ENCODE measurements at places on chromosomes 7 and 10.

GRCh38 chr10:73992899-73993788 is 4.8 kb upstream of the VCL start:
- DNase-seq = no peak

DNA sequence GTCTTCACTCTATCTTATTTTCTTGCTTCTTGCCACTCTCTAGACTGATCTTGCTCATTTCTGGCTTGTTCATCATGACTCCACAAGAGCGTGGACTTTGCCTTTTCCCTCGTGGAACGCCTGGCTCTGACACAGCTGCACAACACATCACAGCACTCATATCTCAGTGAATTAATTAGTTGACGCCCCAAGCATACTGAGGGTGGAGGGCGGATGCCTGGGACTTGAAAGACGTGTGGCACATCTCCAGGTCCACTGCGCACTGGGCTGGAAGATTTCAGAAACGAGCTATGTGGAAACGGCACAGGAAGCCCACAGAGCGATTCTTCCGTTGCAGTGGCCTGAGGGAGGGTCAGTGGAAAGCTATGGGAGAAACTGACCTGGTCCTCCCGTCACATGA is 23.6 kb upstream of the PLEKHA1 start:
- DNase-seq = no peak

- no peak for DNase-seq
Measured at GRCh38 chr7:42922017-42922753, 9.8 kb downstream of the PSMA2 start.

DNA sequence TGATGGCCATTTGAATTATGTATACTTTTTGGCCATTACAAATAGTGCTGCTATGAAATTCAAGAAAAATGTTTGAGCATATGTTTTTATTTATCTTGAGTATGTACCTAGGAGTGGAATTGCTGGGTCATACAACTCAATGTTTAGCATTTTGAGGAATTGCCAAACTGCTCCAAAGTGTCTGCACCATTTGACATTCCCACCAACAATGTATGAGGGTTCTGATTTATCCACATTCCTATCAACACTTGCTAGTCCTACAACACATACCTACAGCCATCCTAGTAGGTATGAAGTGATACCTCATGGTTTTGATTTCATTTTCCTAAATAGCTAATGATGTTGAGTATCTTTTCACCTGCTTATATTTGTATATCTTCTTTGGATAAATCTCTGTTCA is 165.5 kb downstream of the NOC3L start:
- no peak for DNase-seq

GRCh38 chr10:15725603-15726002 is 5.9 kb upstream of the ITGA8 start:
- no peak for DNase-seq

DNA sequence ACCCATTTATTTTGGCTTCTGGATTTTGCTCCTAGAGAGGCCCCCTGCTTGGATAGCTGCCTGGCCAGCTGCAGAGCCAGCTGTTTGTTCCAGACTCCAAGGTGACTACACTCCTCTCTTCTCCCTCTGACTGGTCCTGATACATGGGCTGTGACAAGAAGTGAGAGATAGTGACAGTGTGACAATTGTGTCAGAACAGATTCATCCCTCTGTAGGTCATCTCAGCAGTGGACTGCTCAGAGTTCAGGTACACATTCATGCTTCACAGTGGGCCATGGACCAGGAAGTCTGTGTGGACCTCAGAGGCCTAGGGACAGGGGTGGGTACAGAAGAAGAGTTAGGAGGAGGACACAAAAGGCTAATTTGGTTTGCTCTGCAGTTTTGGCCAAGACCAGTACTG is 188.2 kb upstream of the MKLN1 start:
- DNase-seq = no peak

DNA sequence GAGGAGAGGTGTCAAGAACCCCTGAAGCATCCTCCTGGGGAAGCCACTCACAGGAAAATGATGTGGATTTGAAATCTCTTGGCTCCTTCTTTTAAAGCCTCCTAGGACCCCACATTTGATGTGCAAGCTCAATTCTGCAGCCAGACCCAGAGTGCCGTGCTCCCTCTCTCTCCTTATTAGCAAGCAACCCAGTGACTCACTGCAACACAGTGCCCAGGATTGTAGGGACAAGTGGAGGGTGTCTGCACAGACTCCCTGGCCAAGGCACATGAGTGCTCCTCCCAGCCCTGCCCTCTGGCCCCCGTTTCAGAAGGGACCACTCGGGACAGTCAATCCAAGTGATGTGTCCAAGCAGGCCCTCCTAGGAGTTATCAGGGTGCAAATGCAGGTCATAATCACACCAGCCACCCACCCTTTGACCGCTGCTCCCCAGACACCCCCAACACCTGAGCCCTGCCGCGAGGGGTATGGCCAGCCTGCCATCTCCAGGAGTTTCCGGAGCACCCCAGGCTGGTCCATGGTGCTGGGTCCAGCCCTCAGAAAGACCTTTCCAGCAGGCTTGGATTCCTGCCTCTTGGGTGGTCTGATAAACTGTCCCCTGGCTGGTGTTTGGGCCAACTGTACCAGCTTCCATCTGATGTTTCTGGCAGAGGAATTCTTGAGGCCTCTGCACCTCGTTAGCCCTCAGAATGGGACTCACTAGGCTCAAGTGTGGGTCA is 54.5 kb upstream of the CXCL12 start:
- no peak for DNase-seq

DNA sequence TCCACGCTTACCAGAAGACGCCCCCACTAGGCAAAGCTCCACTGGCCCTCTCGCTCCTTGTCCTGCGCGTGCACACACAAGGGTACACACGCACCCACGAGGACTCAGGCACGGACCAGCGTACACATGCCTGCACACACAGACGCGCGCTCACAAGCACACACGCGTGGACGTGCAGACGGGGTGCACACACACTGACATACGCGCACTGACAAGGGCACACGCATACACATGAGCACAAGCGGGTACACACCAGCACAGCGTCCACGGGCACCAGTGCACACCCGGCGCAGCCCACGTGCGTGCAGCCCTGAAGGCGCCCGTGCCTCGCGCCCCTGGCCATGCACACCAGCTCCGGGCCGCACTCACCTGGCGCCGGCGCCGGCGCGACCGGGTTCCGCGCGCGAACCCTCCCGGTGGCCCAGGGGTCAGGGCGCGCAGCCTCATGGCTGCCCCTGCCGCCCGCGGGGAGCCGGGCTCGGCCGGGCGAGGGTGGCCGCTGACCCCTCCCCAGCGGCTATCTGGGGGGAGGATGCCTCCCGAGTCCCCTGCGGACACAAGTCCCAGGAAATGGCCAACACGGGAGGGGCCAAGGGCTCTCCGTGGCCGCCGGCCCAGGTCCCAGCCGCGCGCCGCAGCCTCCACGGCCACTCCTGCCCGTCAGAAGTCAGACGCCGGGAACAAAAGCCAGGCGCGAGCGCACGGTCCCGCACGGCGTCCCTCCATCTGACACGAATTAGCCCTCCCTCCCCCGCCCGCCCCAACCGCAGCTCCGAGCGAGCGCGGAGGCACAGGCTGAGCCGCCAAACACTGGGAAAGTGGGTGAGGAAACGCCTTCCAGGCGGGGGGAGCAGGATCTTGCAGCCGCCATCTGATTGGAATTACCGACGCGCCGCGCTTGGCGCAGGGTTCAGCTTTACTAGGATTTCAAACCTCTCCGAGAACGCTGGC is 45.0 kb downstream of the TNS3 start:
- no peak for DNase-seq

GRCh38 chr7:47520406-47520805 is 61.5 kb downstream of the TNS3 start:
- no peak for DNase-seq

DNA sequence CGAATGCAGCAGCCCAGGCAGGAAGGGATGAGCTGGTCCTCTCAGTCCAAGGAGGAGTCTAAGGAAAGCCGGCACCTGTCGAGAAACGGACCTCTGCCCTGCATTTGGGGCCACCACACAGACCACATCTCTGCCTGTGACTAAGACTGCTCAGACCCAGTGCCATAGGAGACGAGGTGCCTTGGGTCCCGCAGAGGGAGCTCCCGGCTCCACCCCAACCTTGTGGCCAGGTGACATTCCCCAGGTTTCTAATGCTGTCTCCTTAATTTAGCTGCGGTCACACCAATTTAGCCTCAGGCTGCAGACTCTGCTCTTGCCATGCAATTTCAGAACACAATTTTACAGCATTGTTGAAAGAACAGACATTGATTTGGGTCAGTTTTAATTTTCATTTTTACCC is 22.8 kb upstream of the CRHR2 start:
- no peak for DNase-seq

GRCh38 chr7:22292531-22292930 is 64.4 kb downstream of the RAPGEF5 start:
- DNase-seq = peak; percentile 43

GRCh38 chr7:136391371-136391770 is 414.2 kb upstream of the MTPN start:
- DNase-seq = no peak

DNA sequence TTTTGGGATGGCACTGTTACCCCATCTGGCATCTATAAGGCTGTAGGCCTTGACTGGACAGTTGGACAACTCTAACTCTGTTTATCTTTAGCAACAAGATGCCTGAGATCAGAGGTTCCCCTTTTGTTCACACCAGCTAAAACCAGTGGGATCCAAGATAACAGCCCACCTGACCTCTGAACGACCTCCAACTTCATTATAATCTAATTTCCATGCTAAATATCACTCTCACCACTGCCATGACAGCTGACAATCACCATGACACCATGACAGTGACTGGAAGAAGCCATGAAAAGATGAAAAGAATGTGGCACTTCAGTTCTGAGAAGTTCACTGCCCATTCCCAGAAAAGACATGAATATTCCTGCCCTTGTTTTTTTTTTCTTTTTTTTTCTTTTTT is 281.4 kb upstream of the TAC1 start:
- no peak for DNase-seq

DNA sequence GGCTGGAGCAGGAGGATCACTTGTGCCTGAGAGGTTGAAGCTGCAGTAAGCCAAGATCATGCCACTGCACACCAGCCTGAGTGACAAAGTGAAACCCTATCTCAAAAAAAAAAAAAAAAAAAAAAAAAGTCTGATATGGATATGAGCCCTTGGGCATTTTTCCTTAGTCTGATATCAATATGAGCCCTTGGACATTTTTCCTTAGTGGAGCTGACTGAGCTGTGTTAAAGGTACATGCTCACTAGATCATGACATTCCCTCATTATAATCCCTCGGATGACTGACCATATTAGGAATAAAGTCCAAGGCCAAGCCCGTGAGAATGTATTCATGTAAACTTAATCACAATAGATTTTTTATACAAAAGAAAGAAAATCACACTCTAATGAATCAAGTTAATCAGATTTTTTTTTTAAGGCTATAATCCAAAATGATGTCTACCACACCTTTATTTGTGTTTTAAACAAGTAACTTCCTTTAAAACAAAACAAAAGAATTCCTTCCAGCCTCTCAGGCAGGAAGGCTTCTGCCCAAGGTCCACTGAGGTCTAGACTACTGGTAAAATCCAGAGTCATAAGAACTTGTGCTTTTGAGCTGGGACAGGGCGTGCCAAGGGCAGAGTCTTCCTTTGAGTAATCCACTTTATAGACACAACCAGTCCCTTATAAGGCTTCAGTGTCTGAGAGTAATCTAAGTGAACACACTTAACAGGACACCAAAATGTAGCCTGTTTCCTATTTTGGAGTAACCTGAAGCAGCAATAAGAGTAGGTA is 5.5 kb downstream of the PPA1 start:
- no peak for DNase-seq

GRCh38 chr10:128063736-128064107 is 62.5 kb downstream of the MKI67 start:
- no peak for DNase-seq

- DNase-seq = no peak
Measured at GRCh38 chr10:116096526-116096925, 176.5 kb downstream of the GFRA1 start.

DNA sequence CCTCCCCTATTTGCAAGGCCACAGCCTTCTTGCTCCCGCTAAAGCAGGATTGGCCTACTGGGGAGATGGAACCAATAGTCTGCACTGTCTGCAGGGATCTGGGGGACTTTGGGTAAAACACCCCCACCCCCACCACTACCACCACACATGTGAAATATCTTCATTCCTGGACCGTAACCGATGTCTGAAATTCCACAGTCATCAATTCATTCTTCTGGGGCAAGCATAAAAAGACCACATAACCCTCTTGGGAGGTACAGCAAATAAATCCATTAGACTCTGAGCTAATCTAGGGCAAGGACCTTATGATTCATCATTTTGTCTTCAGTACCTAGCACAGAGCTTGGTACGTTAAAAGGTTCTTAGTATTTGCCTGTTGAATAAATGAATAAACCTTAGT is 307.8 kb downstream of the GPAM start:
- no peak for DNase-seq

- no peak for DNase-seq
Measured at GRCh38 chr10:69772933-69773704, 28.6 kb upstream of the COL13A1 start.

DNA sequence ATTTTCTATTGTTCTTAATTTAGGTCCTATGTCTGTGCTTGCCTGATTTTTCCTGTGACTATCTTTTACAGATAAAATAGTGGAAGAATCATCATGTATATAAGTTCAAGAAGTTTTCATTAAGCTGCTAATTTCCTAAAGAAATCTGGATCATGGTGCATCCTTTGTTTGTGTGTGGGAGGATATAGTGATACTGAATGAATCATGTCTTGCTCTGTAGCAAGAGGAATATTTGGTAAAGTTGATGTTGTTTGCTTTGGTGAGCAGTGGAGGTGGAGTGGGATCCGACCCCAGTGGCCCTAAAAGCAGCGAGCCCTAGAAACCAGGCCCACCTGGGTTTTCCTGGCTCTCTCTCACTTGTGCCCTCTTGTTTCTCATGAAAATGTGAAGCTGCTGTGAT is 83.7 kb downstream of the CCNY start:
- no peak for DNase-seq

DNA sequence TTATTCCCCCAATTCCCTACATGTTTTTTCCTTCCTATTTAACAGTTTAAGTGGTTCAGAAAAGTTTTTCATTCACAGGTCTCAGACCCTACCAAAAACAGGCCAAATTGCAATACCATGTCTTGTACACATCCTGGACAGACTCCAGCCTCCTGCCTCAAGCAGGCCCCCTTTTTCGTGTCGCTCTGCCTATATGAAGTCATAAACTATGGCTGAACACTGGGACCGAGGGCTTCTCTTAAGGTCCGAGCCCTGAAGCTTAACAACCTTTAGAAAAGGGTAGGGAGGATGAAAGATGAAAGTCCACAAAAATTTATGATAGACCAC is 1.4 kb downstream of the FBXW4 start:
- DNase-seq = no peak

DNA sequence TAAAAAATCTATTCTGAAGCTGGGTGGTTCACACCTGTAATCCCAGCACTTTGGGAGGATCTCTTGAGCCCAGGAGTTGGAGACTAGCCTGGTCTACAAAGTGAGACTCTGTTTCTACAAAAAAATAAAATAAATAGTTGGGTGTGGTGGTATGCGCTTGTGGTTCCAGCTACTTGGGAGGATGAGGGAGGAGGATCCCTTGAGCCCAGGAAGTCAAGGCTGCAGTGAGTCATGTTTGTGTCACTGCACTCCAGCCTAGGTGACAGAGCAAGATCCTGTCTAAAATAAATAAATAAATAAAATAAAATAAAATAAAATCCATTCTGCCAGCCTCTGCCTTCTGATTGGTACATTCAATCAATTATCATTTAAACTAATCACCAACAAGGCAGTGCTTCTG is 17.5 kb downstream of the ZNF33A start:
- no peak for DNase-seq

- no peak for DNase-seq
Measured at GRCh38 chr7:47685712-47686376, 103.9 kb upstream of the TNS3 start.

All from activated CD8-positive, alpha-beta memory T cell treated with anti-CD3 and anti-CD28 coated beads, Interleukin-2, amount 10 ng/mL, durations not matched to agents 7 days and 5 days (primary cell).